ENCODE measurements at places on chromosomes 1 and 21.
A peak's percentile ranks its signal among the peaks of the same experiment; 100 is the strongest.

- DNase-seq = no peak
These were observed 83.9 kb downstream of the ASTN1 start for GRCh38 chr1:177080564-177080963.

- DNase-seq = no peak
These were observed 23.3 kb upstream of the CDK18 start for GRCh38 chr1:205481218-205481617.

- no peak for DNase-seq
These were observed 166.5 kb upstream of the COA6 start for GRCh38 chr1:234206651-234207284.

DNA sequence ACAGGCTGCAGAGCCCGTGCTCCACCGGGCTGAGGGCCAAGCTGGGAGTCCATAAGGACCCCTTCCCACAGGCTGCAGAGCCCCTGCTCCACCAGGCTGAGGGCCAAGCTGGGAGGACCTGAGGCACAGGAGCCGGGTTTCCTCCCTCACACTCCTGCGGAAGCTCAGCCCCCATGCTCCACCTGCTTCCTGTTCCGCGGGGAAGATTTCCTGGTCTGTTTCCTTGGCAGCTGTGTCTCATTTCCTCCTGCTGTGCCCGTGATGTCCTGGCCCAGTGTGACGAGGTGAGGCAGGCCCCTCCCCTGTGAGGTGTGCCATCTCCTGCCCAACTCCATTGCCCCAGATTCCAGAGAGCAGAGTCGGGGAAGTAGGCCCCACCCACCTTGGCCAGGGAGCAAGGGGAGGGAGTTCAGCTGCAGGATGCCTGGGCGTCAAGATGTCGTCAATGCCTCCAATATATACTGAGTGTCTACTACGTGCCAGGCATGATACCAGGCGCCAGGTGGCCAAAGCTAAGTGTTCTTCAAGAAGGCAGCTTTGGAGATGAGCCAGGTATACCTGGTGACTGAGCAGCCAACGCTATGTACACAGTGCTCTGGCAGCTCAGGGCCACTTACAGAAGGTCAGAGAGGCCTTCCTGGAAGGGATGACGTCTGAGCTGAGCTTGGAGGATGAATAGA lies 58.8 kb downstream of the NAV1 start:
- no peak for DNase-seq

DNA sequence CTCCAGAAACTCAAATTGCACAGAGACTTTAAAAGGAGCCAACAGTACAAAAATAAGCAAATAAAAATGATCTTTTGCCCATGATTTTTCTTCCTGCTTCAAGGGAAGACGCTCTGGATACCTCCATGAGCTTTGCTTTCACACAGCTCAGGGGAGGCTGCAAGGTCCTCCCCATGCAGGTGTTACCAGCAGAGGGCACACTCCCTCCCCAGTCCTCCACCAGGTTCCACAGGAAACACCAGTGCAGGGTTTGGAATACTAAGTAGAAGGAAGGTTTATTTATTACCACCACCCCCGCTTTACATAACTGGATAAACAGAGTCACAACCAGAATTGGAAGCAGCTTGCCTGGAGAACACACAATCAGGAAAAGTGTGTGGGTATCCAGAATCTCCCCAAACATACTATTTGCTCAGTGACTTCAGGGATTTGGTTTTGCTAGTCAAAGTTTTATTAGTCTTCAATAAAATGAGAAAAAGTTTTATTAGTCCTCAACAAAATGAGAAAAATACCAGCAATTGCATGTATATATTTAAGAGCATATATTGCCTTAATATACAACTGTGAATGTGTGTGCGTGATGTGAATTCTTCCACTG lies 37.3 kb downstream of the HSD3B1 start:
- DNase-seq = no peak

DNA sequence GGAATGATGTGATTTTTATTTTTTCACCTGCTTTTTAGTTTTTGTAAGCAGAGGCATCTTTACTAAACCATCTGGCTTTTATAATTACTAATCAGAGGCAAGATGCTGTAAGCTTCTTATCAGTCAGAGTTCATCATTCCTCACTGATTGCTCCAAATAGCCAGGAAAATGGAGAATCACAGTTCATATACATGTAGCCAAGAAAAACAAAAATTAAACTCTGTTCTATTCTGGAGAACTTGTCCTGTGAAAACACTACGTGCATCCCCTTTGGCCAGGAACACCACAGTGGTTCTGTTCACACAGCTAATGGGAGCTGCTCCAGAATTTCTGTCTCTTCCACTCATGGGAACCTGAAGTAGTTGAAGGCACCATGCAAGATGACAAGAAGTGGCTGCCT lies 725.5 kb upstream of the CHRM3 start:
- DNase-seq = no peak

- no peak for DNase-seq
These were observed 64.1 kb downstream of the HLCS start for GRCh38 chr21:36902331-36902730.

- peak; percentile 83 for DNase-seq
These were observed 2.7 kb downstream of the MOB3C start for GRCh38 chr1:46613661-46614603.

GRCh38 chr1:22727873-22728272 lies 17.2 kb downstream of the EPHB2 start:
- DNase-seq = no peak

DNA sequence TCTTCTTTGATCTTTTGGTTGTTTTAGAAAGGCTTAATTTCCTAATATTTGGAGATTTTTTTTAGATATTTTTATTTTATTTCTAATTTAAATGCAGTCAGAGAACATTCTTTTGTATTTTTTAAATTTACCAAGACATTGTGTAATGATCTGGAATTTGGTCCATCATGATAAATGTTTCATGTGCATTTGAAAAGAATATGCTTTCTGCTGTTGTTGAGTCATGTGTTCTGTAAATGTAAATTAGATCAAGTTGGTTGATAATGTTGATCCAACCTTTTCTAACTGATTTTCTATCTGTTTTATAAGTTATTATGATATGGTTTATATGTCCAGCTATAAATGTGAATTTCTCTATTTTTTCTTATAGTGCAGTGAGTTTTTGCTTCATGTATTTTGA lies 19.8 kb downstream of the UTS2 start:
- DNase-seq = no peak

GRCh38 chr1:9770298-9770697 lies 53.5 kb downstream of the CLSTN1 start:
- no peak for DNase-seq

Data from spinal cord (tissue), 10 donors.